GOT3 (cell line): ENCODE measurements at places on chromosomes 4 and X.
A peak's percentile ranks its signal among the peaks of the same experiment; 100 is the strongest.

DNA sequence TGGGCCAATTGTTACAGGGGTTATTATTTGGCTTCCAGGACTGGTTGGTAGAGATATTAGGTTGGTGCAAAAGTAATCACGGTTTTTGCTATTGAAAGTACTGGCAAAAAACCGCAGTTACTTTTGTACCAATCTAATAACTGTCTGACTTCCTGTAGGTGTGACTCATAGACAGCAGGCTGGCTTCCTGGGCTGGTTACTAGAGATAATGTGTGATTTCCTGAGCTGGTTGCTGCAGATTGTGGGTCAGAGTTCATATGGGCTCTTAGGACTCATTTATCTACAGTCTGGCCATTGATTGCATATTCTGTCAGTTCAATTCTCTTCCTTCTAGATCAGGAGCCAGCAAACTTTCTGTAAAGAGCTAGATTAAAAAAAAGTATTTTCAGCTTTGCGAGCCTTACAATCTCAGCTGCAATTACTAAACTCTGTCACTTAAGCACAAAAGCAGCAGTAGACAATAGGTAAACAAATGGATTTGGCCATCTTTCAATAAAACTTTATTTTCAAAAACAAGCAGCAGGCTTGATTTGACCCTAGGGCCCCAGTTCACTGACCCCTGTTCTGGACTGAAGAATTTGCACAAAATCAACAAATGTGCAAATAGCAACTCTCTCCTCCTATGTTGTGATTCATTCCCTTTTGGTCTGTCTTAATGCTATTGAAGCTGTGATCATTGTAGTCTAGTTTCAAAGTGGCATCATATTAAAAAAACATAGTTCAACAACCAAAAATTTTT is 50.8 kb upstream of the BOD1L1 start:
- DNase-seq, result no peak

DNA sequence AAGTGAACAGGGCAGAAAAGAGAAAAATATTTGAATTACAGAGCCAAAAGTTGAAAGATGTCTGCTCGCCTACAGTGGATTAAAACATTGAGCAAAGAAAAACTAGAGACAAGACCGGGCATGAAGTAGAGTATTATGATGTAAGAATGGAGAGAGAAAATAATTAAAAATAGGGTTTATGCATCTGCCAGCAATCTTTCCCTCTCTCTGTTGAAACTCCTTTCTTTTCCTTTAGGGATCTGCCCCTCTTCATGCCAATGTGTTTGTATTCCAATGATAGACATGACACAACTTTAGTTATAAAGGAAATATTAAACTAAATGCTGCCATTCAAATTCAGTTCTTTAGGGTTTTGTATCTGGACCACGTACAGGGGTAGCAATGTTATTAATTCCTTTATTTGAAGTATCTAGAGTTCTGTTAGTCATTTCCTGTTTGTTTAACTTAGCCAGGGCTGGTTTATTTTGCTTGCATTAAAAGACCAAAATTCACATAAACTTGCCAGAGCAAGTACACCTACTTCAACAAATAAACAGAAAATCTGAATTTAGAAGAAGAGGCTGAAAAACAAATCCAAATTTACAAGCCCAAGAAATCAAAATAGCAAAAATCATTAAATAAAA is 202.6 kb downstream of the SPOCK3 start:
- DNase-seq, result no peak

DNA sequence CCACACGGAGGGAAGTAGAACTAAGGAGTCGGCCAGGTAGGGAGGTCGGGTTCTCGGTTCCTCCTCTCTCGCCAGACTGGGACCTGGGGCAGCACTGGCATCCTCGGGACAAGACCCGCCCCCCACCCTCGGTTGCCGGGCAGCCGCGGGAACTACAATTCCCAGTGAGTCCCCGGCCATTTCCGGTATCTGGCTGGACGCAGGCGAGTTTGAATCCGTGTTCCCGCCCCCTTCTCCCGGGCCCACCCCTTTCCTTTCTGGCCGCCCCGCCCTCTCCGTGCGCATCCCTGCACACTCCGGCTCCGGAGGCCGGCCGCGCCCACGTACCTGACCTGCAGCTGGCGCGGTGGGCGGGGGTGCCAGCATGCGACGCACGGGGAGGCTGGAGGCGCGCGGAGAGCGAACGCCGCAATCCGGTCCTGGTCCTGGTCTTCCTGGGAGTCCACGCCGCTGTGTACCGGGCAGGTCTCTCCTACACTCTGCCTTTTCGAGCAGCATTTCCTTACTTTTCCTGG is 10.2 kb upstream of the DLG3 start:
- no peak for DNase-seq

- no peak for DNase-seq
Observed at GRCh38 chr4:8906991-8907595, 35.5 kb upstream of the HMX1 start.

DNA sequence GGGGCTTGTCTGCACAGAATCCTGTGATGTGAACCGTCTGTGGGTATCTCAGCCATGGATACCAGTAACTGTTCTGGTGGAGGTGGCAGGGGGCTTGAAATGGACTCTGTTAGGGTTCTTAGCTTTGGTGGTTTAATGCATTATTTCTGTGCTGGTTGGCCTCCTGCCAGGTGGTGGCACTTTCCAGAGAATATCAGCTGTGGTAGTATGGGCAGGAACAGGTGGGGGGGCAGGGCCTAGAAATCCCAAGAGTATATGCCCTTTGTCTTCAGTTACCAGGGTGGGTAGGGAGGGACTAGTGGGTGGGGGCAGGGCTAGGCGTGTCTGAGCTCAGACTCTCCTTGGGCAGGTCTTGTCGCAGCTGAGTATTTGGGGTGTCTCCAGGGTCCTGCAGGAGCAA is 106.7 kb downstream of the KIT start:
- DNase-seq, result no peak

DNA sequence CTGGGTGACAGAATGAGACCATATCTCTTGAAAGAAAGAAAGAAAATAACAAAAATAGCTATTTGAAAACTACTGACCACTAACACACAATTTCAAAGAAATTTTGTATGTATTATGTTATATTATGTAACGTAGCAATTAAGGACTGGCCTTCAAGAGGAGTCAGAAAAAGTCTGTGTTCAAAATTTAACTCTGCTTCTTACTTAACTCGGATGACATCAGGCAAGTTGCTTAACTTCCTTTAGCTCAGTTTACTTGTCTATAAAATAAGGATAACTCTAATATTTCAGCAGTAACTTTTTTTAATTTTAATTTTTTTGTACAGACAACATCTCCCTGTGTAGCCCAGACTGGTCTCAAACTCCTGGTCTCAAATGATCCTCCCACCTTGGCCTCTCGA is 14.6 kb upstream of the PRSS12 start:
- DNase-seq, result no peak

DNA sequence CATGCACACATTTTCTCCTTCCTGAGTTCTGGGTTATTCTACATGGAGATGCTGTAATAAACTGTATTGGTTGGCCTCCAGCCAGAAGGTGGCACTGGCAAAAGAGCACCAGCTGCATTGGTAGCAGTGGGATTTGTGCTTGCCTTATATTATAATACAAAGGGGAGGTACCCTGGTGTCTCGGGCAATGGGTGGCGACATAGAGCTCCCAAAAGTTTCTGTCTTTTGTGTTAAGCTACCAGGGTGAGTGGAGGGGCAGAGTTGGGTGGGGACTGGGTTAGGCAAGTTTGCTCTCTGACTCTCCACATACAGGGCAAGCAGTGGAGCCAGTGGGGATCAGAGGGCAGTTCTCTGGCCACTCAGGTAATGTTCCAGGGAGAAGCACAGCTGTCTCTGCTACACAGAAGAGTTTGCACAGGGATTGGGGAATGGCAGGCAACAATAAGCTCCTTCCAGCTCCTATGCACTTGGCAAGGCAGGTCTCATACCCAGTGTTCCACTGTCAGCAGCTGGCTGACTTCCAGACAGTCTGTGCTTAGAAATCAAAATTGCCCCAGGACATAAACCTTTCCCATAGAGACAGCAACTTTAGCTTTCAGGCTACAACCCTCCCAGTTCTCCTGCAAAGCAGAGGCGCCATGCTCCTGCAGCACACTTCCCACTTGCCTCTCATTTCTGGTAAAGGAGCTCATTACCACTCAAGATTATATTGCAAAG is 463.9 kb upstream of the PCDH7 start:
- no peak for DNase-seq

- DNase-seq, result no peak
Observed at GRCh38 chr4:133808151-133808550, 393.4 kb downstream of the PABPC4L start.

GRCh38 chr4:135277068-135277979 is 1075.7 kb upstream of the PABPC4L start:
- no peak for DNase-seq

DNA sequence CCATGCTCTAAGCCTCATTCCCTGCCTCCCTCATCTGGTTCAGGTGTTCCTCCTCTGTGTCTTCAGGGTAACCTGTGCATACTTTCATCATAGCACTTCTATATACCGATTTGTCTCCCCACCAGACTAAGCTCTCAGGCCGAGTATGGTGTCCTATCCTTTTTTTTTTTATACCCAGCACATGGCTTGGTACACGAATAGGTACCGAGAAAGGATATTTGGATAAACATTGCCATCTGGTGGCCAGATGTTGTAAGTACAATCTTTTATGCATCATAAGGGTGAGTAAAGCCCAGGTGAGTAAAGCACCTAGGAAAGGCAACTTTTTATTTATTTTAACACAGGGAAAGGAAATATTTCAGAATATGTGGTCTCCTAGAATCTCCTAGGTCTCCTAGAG is 68.4 kb downstream of the MID2 start:
- DNase-seq, result no peak

DNA sequence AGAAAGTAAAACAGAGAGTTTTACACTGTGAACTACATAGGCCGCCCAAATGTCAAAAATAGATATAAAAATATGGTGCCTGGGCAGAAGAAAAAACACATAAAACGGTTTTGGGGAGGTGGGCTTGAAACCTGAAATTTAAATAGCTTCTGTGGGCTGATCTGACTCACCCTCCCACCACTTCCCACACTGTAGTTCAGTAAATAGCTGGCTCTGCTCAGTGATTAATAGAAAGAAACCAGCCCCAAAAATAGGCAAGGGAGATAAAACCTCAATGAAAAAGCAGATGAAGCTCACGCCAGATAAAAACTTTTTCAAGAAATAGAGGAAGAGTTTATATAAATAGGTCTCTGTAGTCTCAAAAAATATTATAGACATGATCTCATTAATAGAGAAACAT is 13.2 kb upstream of the COX7B2 start:
- no peak for DNase-seq

DNA sequence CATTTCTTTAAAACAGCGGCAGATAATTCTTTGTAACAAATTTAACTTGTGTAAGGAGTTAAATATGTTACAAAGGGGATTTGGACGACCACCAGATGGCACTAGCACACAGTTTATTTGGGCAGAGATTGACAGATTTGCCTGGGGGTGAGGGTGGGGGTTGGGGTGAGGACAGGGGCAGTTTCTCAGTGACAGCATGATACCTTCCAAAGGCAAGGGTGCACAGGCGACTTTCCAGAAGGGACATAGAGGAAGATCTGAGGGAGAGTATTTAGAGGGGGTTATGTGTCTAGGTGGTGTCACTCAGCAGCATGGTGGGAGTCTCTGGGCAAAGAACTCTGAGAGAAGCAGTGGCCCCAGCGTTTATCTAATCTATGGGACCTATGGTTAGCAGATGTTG is 9.6 kb upstream of the TMA16 start:
- no peak for DNase-seq

DNA sequence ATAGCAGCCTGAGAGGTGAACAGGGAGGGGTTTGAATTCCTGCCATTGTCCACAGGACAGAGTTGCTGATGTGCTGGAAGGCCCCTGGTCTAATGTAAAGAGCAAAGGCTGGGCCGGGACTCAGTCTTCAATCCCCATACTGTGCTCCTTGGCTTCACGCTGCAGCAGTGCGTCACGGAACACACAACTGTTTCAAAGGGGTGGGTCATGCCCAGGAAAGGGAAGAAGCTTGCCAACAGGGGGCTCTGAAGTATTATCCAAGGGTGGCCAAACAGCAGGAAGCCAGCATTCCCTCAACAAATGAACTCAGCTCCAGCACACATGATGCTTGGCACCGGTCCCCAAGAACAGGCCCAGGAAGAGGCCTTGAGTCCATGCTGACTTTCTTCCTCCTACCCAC is 122.5 kb downstream of the NFKB1 start:
- no peak for DNase-seq

DNA sequence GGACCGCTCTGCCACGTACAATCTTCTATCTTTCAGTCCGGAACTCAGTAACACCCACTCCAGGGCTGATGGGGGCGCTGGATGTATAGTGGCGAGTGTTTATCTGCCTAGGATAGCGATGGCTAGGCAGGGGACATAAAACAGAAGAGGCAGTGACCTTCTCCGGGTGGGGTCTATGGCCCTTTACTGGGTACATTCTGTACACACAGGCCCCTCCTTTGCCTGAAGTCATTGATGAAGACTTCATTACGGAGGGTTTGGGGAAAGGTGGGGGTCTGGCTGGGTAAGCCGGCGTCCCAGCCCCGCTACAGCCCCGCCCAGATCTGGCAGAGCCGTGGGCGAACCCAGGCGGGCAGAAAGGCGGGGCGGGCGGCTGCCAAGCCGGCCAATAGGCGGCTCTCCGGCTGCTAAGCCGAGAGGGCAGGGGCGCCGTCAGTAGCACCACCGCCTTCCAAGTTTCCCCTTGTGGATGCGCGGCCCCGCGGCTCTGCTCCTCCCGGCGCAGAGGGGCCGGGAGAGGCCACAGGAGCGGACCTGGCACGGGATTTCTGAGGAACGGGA is at the start of gene CHST7:
CHST7 (plus strand) TSS at position 435 of the 561 bp plus-strand sequence. CDS start 167 bp downstream, outside the sequence.
- peak; percentile 10 for DNase-seq

GRCh38 chrX:97685753-97686152 is 802.0 kb downstream of the RPA4 start:
- DNase-seq, result no peak
